ENCODE measurements at places on chromosomes 3 and 15.

GRCh38 chr3:157130467-157131251, 29.3 kb downstream of the CCNL1 start:
- peak; percentile 52 for DNase-seq

DNA sequence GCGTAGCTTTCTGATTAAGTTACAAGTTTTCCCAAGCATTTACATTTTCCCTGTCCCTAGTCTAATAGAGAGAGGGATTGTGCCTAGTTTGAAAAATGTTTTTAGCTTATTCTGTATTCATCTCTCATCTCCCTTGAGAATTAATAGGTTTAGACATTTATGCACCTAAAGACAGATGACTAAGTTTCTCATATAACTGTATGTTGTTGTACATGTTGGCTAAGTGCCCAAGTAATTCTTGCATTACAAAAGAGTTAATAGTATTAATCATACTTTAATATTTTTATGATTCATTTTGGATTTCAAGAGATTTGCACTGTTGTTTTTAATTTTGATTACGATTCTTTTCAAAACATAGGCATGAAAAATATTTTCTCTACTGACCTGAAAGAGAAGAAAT, 109.0 kb upstream of the TBL1XR1 start:
- no peak for DNase-seq

GRCh38 chr3:128011140-128011539, 41.1 kb upstream of the SEC61A1 start:
- DNase-seq = no peak

- no peak for DNase-seq
Observed at GRCh38 chr15:96366526-96366877, 36.0 kb downstream of the NR2F2 start.

GRCh38 chr3:196969660-196970546, 1.3 kb upstream of the PIGZ start:
- no peak for DNase-seq

DNA sequence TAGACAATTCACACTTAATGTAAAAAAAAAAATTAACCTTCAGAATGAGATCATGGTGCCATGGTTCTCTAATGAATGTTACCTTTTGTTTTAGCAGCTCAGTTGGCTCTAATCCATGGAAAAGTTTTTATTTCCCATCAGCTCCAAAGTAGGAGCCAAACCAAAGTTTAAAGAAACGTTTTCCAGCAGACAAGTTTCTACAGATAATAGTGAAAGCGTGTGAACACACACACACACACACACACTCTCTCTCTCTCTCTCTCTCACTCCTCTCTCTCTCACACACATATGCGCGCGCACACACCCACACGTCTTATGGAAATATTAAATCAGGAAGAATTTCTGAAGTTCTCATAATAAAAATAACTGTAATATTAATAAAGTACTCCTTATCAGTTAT, 46.9 kb downstream of the MBNL1 start:
- no peak for DNase-seq

DNA sequence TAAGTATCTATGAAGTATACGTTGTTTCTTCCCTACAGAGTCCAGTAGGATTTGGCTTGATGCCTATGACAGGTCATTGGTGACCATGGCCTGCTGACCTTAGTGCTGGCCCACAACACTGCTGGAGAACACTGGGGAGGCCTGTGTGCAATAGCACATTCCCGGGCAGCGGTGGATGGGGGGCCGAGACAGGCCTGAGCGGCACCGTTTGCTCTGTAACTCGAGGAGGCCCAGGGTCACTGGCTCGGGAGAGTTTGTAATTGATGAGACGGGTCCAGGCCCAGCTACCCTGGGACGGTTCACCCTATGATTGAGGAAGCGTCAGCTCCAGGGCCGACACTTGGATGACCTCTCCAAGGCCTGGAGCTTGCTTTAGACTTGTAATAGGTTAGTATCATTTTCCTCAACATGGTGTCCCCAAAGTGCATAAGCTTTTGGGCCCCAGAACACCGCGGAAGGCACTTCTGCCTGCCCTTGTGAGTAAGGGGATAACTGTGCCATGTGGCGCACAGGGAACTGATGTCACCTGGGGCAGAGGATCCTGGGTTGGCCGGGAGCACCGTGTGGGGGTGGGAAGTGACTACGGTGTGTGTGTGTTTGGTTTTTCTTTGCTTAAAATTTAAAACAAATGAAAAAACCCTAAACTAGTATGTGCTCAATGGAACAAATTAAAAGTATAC, 12.0 kb downstream of the TRPM1 start:
- DNase-seq = no peak

- DNase-seq = no peak
Observed at GRCh38 chr15:90650117-90650955, 66.8 kb upstream of the BLM start.

DNA sequence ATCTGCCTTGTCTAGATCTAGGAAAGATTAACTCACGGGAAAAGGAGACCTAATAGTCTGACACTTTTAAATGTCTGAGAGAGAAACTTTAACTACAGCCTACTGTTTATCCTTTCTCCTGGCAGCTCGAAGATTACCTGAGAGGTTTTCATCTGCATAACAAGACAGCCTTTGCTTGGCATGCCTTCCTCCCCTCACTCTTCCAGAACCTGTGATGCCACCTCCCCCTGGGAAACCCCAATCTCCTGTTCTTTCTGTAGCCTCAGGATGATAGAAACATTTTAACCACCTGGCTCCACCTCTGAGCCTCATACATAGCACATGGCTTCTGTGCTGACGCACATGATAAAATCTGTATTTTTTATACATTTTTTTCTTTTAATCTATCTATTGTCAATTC, 420.8 kb downstream of the CNTN6 start:
- DNase-seq = no peak

- DNase-seq = peak; percentile 9
Observed at GRCh38 chr3:25783661-25784512, 644 bp upstream of the NGLY1 start.

DNA sequence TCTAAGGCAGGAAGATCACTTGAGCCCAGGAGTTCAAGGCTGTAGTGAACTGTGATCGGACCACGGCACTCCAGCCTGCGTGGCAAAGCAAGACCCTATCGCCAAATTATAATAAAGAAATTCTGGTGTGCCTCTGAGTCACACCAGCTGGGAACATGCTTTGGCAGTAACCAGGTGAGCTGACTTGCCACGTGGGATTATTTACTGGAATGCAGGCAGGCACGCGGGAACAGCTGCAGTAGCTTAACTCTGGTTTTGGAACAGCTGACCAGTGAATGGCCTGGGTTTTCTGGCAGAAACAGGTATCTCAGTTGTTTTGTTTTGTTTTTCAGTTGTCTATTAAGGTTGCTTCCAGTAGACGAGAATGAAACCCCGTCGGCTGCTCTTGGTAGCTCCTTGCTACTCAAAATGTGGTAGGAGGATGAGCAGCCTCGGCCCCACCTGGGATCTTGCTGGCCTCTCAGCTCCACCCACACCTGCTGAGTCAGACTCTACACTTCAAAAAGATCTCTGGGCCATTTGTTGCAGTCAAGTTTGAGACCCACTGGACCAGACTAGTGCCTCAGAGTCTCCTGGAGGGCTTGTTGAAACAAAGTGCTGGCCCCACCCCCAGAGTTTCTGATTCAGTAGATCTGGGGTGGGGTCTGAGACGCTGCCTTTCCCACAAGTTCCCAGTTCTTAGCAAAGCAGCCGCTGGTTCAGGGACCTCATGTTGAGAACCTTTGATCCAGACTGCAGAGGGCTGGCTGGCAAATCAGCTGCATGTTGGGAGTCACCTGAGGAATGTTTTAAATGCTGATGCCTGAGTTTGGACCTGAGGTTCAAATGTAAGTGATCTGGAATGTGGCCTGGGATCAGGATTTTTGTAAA, 26.6 kb downstream of the IDH2 start:
- no peak for DNase-seq
